ENCODE measurements at places on chromosomes 16 and 17.
A peak's percentile ranks its signal among the peaks of the same experiment; 100 is the strongest.

DNA sequence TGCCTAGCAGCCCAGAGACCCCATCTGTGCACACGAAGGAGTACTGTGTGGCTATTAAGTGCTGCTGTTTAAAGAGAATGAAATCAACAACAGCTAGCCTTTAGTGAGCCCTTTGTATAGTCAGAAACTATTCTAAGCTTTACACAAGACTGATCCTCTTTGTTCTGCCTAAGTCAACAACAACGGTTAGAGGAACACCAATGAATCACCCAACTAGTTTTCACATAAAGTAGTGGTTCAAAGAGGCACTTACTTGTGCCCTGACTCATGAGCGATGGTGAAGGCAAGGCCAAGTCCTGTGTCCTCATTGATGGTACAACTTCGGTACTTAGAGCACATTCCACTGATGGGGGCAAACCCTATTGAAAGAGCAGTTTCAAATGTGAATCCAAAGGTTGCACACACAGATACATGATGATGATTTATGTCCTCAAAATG is 75.8 kb downstream of the ADAMTS18 start:
- no peak for DNase-seq

GRCh38 chr17:29138971-29139691 is 41.1 kb downstream of the MYO18A start:
- peak; percentile 47 for DNase-seq

DNA sequence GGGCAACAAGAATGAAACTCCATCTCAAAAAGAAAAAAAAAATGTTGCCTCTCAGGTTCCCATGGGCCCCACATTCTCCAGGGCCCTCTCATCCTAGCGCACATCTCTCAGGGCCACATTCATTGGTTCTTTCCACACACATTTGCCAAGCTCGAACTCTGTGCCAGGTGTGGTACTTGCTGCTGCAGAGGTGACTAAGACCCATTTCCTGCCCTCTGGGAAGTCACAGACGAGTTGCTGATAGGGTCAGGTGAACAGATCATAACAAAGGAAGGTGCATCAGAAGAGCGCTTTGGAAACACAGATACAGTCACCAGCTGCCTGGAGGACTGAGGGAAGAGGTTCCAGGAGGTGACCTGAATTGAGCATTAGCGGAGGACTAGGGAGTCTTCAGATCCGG is 1.0 kb downstream of the GSDMA start:
- DNase-seq: peak; percentile 29

DNA sequence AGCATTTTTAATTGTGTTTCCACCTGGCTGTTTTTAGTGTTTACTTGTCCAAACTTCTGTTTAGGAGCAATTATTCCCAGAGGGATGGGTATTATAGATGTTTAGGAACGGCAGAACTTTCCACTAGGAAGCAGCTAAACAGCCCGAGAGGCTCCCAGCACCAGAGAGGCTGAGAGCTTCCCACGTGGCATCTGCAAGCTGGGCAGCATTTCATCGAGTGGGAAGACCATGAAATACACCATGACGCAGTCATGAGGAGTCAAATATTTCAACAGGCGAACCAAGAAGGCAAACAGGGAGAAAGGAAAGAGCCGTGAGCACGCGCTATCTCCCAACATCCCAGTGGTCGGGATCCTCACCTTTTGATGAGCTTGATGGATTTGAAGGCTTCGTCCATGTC is 24.1 kb downstream of the TMEM204 start:
- no peak for DNase-seq

GRCh38 chr17:56939869-56940484 is 20.9 kb downstream of the COIL start:
- DNase-seq: no peak

DNA sequence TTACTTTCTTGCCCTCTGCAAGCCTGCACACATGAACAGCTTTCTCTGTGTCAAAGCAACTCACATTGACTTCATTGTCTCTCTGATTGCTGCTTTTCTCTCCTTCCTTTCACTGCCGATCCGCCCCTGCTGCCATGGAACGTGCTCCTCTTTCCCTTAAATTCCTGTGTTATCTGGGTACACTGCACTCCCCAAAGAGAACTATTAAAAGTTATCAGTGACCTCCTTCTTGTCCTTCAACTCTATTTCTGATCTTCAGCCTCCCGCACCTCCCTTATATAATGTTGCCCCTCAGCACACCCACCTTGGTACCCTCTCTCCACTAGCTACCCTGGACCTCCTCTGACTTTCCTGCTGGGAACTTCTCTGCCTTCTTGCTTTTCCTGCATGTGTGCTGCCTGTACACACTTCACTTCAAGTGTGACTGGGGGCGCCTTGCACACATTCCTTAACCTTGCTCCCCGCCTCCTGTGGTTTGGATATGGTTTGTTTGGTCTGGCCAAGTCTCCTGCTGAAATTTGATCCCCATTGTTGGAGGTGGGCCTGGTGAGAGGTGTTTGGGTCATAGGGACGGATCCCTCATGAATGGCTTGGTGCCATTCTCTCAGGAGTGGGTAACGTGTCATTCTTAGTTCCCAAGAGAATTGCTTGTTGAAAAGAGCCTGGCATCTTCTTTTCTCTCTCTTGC is 26.7 kb upstream of the PMP22 start:
- DNase-seq: no peak

GRCh38 chr17:69696650-69697049 is 282.2 kb downstream of the MAP2K6 start:
- DNase-seq: no peak

Measured in stimulated activated CD4-positive, alpha-beta T cell treated with anti-CD3 and anti-CD28 coated beads, Interleukin-4, amount 100 ng/mL, for 24 hours (primary cell).